Caudate nucleus (tissue), 63 donors: ENCODE measurements at places on chromosomes 12 and 14.

- DNase-seq, result no peak
Measured at GRCh38 chr14:99559286-99559990, 44.6 kb downstream of the CCDC85C start.

DNA sequence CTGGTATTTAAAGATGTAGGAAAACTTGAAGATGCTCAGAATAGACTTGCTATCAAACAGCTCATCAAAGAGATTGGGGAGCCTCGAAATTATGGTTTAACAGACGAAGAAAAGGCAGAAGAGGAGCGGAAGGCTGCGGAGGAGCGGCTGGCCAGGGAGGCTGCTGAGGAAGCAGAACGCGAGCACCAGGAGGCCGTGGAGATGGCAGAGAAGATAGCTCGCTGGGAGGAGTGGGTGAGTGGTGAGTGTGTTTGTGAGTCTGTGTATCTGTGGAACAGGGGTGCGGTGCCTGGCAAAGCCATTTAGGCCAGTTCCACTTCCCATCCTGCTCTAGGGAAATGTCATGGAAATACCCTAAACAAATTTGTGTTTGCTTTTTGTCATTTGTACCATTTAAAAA is 19.2 kb upstream of the PAPOLA start:
- DNase-seq, result no peak

DNA sequence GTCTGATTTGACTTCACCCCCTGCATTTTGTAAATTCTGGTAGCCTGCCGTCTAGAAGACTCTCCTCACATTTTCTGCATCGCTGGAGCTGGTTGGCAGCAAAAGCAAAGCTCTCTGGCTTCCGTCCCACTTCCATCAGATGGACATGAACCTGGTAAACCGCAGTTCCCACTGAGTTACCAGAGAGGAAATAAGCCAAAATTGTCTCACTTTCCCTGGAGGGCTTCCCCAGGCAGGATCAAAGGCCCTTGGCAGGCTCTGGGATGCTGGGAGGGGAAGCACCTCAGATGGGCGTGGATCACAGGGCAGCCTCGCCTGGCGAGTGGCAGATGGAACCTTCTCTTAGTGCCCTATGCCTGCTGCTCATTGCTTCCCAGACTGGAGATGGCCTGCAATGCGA is 243.5 kb downstream of the TMEM132C start:
- DNase-seq, result no peak

DNA sequence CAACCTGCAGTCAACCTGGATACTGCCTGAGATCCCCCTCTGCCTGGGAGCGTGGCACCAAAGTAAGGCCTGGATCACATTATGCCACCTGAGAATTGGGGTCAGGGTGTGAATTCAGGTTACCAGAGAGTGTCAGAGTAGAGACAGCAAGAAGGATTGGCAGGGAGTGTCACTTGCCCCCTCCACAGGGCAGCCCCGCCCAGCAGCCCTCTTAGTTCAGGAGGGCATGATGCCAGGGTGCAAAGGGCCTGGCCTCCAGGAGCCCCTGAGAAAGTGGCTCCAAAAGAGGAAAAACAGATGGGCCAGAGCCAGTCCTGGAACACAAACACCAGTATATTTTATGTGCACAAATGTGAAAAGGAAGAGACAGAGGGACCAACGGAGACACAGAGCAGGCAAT is 18.6 kb downstream of the TMEM229B start:
- DNase-seq, result no peak

DNA sequence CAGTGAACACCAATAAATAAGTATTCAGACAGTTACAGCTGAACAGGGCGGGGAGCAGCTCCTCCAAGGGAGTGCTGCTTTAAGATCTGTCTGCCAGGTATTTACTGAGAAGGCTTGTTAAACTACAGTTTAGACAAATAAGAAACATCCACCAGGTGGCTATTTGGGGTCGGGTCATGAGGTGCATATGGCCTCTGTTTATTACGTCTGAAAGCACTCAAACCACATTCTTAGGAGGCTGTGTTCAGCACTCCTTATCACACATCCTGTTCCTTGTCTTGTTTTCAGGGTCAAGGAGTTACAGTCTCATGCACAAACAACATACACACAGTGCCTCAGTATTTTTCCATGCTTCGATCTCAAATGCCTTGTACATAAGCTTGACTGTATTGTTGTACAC is 78.8 kb downstream of the KCNMB4 start:
- no peak for DNase-seq

- DNase-seq, result no peak
Measured at GRCh38 chr12:42086031-42086430, 58.6 kb downstream of the GXYLT1 start.

DNA sequence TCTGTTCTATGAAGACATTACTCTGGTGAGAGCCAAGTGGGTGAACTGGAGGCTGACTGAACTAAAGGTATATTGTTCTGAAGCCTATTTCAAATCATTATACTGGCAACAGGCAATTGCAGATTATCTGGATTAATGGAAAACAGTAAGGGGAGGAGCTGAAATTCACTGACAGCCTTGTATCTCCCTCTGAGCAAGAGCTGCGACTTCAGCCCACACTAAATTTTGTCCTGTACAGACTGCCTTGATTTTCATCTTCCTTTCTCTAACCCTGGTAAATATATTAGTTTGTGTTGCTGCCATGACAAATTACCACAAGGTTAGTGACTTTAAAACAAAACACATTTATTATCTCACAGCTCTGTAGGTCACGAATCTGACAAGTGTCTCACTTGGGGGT is 231.1 kb downstream of the SLC2A13 start:
- DNase-seq, result no peak

GRCh38 chr12:101939306-101939705 is 61.9 kb downstream of the DRAM1 start:
- no peak for DNase-seq

DNA sequence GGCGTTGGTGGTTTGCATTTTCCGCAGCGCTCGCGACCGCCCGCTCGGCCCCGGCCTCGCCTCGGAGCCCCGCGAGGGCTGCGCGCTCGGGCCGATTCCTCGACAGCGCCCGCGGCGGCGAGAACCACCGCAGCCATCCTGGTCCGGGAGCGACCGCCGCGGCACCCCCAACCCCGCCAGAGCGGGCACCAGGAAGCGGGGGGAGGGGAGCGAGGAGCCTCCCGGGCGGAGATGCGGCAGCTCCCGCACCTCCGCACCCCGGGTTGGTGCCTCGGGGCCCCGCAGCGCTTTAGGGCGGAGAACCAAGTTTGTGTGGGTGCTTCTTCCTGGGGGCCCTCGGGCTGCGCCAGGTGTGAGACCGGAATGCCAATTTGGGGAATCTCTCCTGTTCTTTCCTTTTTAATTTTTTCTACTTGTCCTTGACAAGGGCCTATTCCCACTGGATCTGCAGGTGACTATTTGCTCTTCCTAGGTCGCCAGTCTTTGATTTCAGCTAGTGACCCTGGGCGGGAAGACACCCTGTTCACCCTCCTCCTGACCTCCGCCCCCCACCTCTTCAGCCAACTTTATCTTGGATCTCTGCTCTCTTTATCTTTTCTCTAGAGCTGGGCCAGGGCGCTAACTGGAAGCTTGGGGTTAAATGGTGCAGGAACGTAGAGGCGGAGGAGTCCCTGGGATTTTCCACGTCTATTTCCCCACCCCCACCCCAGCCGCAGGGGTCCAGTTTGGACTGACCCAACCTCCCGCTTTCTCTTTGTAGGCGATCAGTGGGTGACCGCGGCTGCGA is at the start of gene SOCS2:
Gene SOCS2 (plus strand): TSS at position 751 of the 787 bp plus-strand sequence. CDS start 223 bp downstream, outside the sequence.
- DNase-seq, result no peak

DNA sequence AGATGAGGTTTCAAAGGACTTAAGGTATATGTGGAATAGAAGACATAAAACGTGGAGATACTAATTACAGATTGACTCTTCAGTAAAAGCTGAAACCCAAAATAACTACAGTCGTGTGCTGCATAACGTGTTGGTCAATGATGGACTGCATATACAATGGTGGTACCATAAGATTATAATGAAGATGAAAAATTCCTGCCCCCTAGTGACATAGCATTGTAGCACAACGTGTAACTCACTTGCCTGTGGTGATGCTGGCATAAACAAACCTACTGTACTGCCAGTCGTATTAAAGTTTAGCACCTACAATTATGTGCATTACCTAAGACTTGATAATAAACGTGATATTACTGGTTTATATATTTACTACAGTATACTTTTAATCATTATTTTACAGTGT is 150.3 kb downstream of the LRRK2 start:
- no peak for DNase-seq
